ENCODE measurements at places on chromosomes 5 and 9.

GRCh38 chr9:107739601-107740082 is 250.1 kb upstream of the KLF4 start:
- ATAC-seq: no peak

DNA sequence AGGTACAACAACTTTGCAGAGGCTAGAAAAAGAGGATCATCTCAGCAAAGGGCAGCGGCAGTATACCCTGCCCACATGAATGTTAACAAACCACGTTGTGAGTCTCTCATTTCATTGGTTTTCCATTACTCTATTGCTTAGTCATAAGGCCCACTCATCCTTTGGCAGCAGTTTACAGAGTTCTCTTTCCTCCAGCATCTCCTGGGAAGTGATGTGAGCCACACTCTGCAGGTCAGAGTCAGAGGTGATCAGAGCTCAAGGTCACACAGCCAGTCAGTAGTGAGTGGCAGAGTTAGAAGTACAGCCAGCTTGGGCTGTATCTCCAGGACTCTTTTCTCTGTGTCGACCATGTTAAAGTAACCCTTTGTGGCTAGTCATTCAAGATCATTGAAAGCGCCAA is 599.6 kb upstream of the GRAMD2B start:
- ATAC-seq: no peak

GRCh38 chr5:154575546-154576428 is 97.8 kb upstream of the HAND1 start:
- ATAC-seq: no peak

DNA sequence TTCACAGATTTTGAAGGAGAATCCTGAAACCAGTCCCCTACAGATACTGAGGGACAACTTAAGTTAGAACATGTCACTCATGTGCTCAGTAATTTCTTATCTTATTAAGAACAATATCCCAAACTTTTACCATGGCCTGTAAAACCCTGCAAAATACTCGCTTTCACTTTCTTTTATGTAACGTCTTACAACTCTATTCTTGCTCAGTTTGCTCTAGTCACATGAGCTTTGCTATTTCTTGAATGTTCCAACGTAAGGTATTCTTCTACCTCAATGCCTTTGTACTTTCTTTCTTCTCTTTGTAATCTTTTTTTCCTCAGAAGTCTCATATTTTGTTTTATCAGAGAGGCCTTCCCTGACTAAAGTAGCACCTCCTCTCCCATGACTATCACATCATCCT is 14.1 kb downstream of the TMEM38B start:
- no peak for ATAC-seq
